ENCODE measurements at places on chromosomes 5 and 9.

- peak; percentile 78 for DNase-seq
Measured at GRCh38 chr5:150295172-150295634, 5.6 kb upstream of the CAMK2A start.

DNA sequence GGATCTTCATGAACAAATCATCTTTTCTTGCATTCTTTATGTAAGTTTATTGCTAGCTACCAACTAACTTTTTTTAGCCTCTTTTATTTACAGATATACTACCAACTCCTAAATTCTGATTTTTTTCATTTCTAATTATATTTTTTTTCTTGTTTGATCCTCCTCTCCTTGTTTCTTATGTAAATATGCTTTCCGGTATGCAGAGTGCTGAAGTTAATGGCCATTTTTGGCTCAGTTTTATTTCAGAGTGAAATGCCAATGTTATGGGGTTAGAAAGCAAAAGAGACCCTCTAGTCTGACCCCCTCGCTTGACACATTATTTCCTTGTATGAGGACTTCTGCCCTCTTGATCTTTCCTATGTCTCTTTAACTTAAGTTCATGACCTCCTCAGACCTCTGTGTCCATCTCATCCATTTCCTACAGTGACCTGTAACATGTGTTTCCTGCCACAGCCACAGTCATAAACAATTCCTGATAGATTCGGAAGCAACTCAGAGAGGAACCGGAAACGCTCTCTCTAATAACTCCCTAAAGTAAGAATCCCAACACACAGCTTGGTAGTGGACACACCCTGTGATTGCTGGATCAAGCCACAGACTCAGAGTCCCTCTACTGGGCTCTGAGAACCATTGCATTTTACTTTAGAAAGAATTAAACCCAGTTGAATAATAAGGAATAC lies 42.9 kb upstream of the AFAP1L1 start:
- peak; percentile 95 for DNase-seq

GRCh38 chr5:155389498-155389897 lies 375.9 kb downstream of the KIF4B start:
- no peak for DNase-seq

DNA sequence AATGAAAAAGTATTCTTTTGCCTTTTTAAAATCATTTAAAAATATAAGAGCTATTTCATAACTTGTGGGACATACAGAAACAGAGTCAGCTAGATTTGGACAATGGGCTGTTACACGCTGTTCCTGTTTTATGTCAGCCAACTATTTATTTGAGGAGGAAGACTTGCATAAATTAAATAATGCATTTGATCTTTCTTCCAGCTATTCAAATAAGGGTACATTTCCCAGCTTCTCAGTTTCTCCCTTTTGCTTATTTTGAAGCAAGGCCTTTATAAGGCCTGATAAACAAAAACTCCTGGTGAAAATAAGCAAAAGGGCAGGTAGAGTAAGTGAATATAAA lies 6.5 kb downstream of the STOM start:
- no peak for DNase-seq

GRCh38 chr9:89755821-89756220 lies 151.0 kb downstream of the GADD45G start:
- DNase-seq: peak; percentile 62

- no peak for DNase-seq
Measured at GRCh38 chr5:149110406-149110805, 30.9 kb upstream of the ABLIM3 start.

DNA sequence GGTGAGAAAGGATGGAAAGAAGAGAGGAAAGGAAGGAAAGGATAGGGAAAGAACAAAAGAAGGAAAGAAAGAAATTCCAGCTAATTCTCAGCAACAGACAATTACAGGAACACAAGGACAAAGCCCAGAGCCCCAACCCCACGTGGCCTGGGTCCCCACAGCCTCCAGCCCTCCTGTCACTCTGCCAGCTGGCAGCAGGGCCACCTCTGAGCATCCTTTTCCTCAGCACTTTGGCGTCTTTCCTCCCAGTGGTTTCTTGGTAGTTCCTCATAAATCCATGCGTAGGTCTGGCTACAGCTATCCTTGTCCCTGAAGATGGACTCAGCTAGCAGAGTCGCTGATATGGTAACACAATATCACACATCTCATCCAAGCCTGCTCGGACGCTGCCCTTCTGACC lies 28.3 kb downstream of the ADAMTS2 start:
- DNase-seq: no peak

- DNase-seq: peak; percentile 32
Measured at GRCh38 chr9:137488327-137488653, 29.2 kb upstream of the NSMF start.

- DNase-seq: no peak
Measured at GRCh38 chr5:124133406-124133805, 613.0 kb downstream of the ZNF608 start.

GRCh38 chr5:172837640-172838039 lies 3.6 kb downstream of the ERGIC1 start:
- no peak for DNase-seq

GRCh38 chr5:14426521-14426920 lies 155.1 kb upstream of the OTULINL start:
- DNase-seq: no peak

GRCh38 chr9:27851858-27852257 lies 278.6 kb upstream of the C9orf72 start:
- DNase-seq: no peak

DNA sequence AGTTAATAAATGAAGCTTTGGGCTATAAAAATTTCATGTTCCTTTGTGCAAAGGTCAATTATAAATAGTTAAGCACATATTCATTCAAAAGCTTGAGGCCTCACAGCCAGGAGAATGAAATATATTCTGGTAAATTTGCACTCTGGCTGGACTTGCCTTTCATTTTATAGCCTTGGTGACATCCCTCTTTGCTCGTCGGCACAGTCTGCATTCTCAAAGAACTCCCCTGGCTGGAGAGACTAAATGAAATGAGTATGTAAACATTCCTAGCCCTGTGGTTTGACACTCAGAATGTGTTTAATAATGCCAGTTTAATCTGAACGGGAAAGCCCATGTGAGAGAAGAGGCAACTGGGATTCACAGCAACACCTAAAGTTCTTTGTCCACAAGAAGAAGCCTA lies 285.6 kb downstream of the BRINP1 start:
- DNase-seq: no peak

Data from fibroblast of lung (primary cell).